ENCODE measurements at places on chromosomes 7 and 10.

- DNase-seq = no peak
Observed at GRCh38 chr7:32400676-32401075, 89.5 kb downstream of the LSM5 start.

GRCh38 chr7:112422842-112423496 is 27.3 kb upstream of the IFRD1 start:
- no peak for DNase-seq

GRCh38 chr10:3467052-3467951 is 294.7 kb upstream of the PITRM1 start:
- no peak for DNase-seq

- DNase-seq = no peak
Observed at GRCh38 chr7:82598958-82599357, 155.4 kb upstream of the CACNA2D1 start.

GRCh38 chr10:27986821-27987220 is 12.1 kb downstream of the ODAD2 start:
- DNase-seq = no peak

GRCh38 chr7:25786936-25787335 is 365.1 kb upstream of the NFE2L3 start:
- no peak for DNase-seq

GRCh38 chr7:120229084-120229483 is 43.9 kb upstream of the KCND2 start:
- no peak for DNase-seq

- DNase-seq = no peak
Observed at GRCh38 chr7:130993671-130994365, 259.8 kb upstream of the KLF14 start.

- DNase-seq = no peak
Observed at GRCh38 chr7:157488281-157488680, 151.5 kb downstream of the DNAJB6 start.

- DNase-seq = no peak
Observed at GRCh38 chr10:111085690-111086353, 9.0 kb downstream of the ADRA2A start.

GRCh38 chr7:48904975-48905374 is 19.4 kb upstream of the CDC14C start:
- no peak for DNase-seq

DNA sequence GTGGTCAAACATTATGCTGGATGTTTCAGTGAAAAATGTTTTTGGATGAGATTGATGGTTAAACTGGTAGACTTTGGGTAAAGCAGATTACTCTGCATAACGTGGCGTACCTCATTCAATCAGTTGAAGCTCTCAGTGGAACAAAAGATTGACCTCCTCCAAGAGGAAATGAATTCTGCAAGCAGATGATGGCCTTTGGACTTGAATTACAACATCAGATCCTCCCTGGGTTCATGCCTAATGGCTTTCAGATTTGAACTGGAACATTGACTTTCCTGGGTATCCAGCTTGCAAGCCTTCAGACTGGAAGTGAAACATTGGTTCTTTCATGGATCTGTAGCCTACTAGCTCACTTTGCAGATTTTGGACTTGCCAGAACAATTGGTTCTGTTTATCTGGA is 169.3 kb upstream of the MALRD1 start:
- no peak for DNase-seq

- DNase-seq = no peak
Observed at GRCh38 chr7:69677881-69678493, 79.7 kb downstream of the AUTS2 start.

GRCh38 chr10:4294271-4294670 is 509.3 kb upstream of the KLF6 start:
- DNase-seq = no peak

DNA sequence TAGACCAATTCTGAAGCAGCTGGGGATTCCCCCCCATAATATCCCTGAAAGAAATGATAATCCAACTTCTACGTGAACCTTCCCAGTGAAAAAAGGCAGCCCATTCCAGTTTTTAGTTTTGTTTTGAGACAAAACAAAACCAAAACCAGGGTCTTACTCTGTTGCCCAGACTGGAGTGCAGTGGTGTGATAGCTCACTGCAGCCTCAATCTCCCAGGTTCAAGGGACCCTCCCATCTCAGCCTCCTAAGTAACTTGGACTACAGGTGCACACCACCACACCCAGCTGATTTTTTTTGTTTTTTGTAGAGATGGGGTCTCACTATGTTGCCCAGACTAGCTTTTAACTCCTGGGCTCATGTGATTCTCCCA is 12.5 kb upstream of the ARPC1A start:
- no peak for DNase-seq

DNA sequence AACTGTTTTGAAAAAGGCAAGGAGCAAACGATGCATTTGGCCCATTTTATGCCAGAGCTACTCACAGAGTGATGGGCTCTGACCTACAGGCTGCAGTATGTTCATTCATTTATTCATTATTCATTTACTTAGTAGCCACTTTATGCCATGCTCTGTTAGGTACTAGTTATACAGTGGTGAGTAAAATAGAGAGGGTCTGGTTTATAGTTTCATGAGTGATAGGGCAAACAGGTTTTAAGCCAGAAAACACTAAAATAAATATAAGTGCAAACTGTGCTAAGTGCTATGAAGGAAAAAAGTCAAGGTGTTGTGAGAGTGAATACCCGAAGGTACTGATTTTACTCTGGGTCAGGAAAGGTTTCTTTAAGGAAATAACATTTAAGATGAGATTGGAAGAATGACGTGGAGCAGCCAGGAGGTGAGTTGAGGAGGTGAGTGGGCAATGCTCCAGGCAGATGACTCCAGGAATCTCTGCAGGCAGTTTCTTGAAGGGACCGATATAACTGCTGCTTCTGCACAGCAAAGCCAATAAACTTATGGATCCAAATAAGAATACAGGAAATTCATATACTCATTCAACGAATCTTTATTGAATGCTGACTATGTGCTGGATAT is 56.9 kb upstream of the FAM133B start:
- no peak for DNase-seq

DNA sequence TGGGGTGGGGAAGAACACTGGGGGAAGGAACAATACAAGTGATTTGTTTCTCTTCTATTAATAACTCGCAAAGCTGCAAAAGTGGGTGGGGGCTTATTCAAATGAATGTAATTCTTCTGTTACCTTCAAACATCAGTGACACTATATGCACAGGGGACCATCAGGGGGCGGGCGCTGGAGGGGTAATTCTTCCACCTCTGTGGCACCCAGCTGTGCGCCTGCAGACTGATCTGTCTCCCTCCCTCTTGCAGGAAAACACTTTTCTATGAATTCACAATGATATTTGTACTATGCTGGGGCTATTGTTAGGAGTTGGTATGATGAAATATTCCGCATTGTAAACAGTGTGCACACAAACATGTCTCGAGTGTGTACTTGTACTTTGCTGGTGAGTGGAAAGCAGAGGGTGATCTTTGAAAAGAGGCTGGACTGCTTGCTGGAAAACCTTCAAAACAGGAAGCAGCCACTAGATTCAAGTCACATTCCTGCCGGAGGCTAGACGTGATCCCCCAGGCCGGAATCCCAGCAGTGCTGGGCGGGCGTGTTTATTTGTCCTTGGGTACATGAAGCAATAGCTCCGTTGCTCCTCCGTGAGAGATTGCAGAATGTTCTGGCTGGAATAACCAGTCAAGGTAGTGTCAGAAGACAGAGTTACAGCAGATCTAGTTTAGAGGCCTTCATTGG is 15.8 kb upstream of the BNIP3 start:
- no peak for DNase-seq

GRCh38 chr7:45390180-45390579 is 184.0 kb upstream of the ADCY1 start:
- DNase-seq = no peak

DNA sequence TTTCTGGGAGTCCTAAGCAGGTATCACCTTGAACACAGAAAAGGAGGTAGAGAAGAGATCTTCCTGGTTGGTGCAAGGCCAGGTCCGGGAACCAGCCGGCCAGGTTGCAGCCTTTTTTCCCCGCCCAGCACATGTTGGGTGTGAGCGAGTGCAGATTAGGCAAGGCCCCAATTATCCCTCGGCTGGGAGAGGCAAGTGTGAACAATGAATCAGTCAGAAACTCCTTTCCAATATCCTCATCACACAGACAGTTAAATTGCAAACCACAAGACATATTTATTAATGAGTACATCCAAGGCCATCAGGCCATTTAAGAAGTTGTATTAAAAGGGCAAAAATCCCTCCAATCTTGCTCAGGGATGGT is 115.0 kb upstream of the AFAP1L2 start:
- no peak for DNase-seq

DNA sequence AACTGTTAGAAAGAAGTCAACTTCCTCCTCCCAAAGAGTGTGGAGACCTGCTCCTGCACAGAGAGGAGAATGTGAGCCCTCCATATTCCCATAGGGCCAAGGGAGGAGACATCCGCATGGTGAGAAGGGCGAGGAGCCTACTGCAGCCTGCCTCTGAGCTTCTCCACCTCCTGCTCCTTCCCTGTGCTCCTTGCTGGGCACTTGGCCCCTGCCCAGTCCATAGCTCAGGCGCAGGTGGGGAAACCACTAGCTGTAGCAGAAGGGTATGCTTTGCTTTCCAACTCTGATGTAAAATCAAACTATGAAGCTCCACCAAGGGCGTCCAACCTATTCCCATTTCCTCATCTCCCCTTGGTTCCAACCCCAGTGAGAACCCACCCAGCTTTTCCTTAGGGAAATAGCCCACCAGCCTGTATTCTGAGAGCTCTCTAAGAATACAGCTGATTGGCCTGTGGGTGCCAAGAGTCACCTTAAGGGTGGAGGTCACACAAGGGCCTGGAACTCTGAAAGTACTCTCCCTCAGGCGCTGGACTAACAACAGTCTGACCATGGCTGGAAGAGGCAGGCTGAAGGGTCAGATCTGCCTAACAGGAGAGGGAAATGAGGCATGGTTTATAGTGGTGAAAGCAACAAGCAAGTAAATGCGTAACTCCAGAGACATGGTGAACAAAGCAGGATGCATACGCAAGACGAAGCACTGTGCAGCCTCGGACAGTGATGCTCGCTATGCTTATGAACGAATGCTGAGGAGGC is 13.9 kb downstream of the ZNF488 start:
- no peak for DNase-seq

DNA sequence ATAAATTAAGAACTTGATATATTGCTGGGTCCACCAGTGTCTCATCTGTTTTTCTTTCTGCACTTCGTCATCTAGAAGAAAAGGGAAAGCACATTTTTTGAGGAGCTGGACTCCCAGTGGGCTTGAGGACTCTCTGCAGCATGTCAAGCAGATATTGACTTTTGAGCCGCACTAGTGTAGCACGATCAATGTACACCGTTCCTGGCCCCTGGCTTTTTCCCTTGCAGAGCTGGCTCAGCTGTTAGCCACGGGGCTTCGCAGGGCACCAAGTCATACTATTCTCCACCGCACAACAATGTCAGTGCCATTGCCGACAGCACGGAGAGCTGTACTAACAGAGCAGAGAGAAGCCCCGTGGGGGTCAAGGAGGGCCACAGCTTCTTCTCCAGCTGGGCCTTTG is 235.4 kb upstream of the HABP2 start:
- DNase-seq = no peak

GRCh38 chr10:14875941-14876340 is 2.7 kb upstream of the SUV39H2 start:
- DNase-seq = no peak

GRCh38 chr10:21398563-21399231 is 126.8 kb downstream of the SKIDA1 start:
- DNase-seq = no peak

GRCh38 chr10:10096296-10096695 is 921.4 kb upstream of the CELF2 start:
- no peak for DNase-seq

DNA sequence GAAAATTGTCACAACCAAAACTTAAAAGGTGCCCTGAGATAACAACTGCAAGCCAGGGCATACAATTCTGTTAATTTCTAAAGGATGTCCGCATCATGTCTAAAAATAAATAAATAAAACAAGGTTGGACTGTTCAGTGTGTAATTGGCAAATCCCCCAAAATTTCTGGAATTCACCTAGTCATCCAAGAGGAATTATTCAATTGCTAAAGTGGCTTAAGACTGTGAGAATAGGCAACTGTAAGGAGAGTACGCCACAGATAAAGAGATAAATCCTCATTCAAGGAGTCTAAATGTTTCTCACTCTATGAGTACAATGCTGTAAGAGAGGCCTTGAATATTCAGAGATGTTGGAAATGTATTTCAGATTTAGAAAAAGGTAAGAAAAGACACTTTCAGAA is 37.2 kb downstream of the PIK3AP1 start:
- no peak for DNase-seq

GRCh38 chr10:33653584-33654367 is 319.3 kb upstream of the NRP1 start:
- no peak for DNase-seq

DNA sequence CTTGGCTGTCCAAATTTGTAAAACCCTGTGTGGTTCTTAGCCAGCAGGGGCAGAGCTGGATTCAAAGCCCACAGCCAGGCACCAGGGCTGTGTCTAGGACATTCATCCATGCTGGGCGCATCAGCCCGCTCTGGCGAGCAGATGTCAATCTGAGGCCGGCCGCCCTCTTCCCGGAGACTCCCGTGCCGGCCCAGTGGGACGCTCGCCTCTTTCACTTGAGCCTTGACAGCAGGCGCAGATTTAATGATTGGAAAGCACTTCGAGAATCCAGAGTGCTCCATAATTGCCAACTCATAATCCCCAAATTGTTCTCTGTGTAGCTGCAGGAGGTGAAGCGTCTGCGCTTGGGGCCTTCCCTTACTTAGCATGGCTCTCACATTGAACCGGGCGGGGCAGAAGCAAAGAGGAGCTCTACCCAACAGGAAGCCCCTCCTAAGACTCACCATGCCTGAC is 36.7 kb downstream of the SLIT1 start:
- no peak for DNase-seq

DNA sequence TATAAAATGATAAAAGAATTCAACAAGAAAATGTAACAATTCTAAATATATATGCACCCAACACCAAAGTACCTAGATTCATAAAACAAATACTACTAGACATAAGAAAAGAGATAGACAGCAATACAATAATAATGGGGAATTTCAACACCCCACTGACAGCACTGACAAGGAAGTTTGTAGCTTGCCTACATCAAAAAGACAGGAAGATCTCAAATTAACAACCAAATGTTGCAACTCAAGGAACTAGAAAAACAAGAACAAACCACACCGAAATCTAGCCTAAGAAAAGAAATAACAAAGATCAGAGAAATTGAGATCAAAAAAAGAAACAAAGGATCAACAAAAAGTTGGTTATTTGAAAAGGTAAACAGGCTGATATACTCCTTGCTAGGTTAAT is 36.5 kb upstream of the TNKS2 start:
- no peak for DNase-seq

- no peak for DNase-seq
Observed at GRCh38 chr7:30468791-30469190, 9.8 kb downstream of the NOD1 start.

- DNase-seq = no peak
Observed at GRCh38 chr7:139038691-139039090, 2.8 kb upstream of the ZC3HAV1L start.

DNA sequence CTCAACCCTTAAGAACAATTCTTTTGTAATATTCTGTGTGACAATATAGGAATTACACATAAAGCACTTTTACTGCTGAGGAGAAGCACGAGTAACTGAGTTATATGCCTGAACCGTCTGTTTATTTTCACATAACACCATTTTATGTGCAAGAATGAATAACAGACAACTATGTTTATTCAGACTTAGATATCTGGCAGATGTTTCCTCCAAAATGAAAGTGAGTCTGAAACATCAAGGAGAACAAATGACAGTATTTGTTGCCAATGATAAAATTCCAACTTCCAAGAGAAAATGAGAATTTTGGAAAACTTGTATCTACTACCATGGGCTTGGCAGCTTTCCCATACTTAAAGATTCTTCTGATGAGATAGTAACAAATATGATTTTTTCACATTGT is 51.4 kb downstream of the DNMBP start:
- DNase-seq = no peak

GRCh38 chr7:115224922-115225321 is 303.0 kb downstream of the MDFIC start:
- no peak for DNase-seq
